MG63 (cell line): ENCODE measurements at places on chromosomes 3 and 15. TPM values are rescaled to one million over a fixed set of nuclear protein-coding genes. Genes with fewer than 3 reads are reported as not detected.

The CA12 gene
- 4.7 and 4.8 TPM in 2 replicates for total RNA-seq

GRCh38 chr3:194269610-194270145 lies 81.5 kb downstream of the CPN2 start:
- no peak for DNase-seq

- DNase-seq = peak; percentile 100
Measured at GRCh38 chr3:149657926-149658743, at the start of gene WWTR1. Gene WWTR1 (minus strand): TSS chr3:149658025. CDS start chr3:149657306, 719 bp downstream.

DNA sequence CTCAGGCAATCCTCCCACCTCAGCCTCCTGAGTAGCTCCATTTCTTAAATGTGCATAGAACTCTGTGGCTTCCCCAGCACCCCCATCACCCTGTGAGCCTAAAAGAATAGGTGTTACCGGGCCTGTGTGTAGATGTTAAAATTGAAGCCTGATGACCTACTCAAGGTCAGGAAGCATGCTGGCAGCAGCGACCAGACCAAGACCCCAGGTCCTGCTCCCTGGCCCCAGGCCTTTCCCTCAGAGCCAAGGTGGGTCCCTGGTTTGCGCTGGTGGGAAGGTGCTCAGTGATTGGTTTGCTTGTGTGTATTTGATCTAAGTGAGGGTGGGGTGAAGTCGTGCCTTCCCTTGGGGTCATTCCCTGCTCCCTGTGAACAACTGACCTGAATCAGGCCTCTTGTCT lies 18.4 kb upstream of the CRABP1 start:
- DNase-seq = no peak
